ENCODE measurements at places on chromosomes 5 and 9. TPM values are rescaled to one million over a fixed set of nuclear protein-coding genes. Genes with fewer than 3 reads are reported as not detected.

- no peak overlapping the region for H3K27ac ChIP-seq
- DNase-seq: no peak
- H3K4me1 ChIP-seq: no peaks in the 10 kb centered on the region
- H3K27me3 ChIP-seq: no peaks in the 10 kb centered on the region
- H3K4me3 ChIP-seq: no peak overlapping the region
These were observed 311.8 kb downstream of the DNAH5 start for GRCh38 chr5:13632676-13633075.

DNA sequence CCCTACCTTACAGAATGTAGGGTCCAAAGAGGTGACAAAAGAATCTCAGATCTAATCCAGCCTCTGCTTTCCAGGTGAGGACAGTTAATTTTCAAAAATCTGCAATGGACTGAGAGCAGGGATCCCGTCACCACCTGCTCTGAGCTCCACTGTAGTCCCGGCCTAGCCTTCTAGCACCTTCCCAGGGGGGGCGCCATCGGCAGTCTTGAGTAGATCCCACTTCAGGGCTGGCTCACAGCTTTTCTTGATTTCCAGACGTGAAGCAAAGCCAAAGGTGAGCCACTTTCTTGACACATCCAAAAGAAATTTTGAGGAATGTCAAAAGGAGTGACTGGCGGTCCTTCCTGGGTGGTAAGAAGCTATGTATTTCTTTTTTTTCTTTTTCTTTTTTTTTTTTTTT lies 114.1 kb downstream of the SYK start:
- H3K27me3 ChIP-seq: no peaks in the 10 kb centered on the region
- DNase-seq: no peak
- H3K4me3 ChIP-seq: no peak overlapping the region
- no peaks in the 10 kb centered on the region for H3K4me1 ChIP-seq

- H3K36me3 ChIP-seq: no peaks in the 10 kb centered on the region
- no peak overlapping the region for H3K27ac ChIP-seq
- H3K4me1 ChIP-seq: no peaks in the 10 kb centered on the region
- DNase-seq: no peak
- H3K27me3 ChIP-seq: no peaks in the 10 kb centered on the region
These were observed 728.8 kb downstream of the NR2F1-AS1 start for GRCh38 chr5:92852219-92852618.

- no peak overlapping the region for H3K4me3 ChIP-seq
- H3K36me3 ChIP-seq: no peaks in the 10 kb centered on the region
- no peaks in the 10 kb centered on the region for H3K27me3 ChIP-seq
These were observed 82.9 kb downstream of the ADGRV1 start for GRCh38 chr5:90641528-90641927.

DNA sequence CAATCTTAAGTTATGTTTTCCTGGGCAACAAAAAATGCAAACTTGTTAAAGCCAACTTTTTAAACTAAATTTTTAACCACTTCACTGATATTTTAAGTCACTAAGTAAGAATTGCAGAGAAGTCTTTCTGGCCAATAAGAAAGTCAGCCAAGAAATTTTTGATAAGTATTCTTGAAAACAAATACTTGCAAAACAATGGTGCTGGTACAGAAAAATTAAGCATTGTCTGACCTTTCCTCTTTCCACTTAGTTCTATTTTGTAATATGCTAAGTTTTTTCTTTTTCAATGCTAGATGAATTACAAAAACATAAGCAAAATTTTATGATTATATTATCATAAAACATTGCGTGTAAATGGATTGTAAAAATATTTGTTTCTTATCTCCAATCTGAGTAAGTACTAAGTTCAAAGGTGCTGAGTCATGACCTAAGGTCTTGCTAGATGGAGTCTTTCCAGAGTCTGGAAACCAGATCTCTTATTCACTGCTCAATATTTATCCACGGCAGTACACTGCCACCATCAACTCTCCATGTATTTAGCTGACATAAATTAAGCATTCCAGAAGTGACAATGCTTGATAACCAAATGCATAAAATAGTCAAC lies 139.7 kb downstream of the MEF2C start:
- peaks cover 1% of the 10 kb centered on the region for H3K4me1 ChIP-seq
- no peak for DNase-seq
- H3K36me3 ChIP-seq: peaks cover 4% of the 10 kb centered on the region
- H3K27ac ChIP-seq: no peak overlapping the region
- peaks cover 4% of the 10 kb centered on the region for H3K27me3 ChIP-seq
- H3K4me3 ChIP-seq: no peak overlapping the region

- H3K4me3 ChIP-seq: no peak overlapping the region
- H3K36me3 ChIP-seq: no peaks in the 10 kb centered on the region
- H3K27ac ChIP-seq: no peak overlapping the region
These were observed 545.2 kb upstream of the ACO1 start for GRCh38 chr9:31839273-31839672.

DNA sequence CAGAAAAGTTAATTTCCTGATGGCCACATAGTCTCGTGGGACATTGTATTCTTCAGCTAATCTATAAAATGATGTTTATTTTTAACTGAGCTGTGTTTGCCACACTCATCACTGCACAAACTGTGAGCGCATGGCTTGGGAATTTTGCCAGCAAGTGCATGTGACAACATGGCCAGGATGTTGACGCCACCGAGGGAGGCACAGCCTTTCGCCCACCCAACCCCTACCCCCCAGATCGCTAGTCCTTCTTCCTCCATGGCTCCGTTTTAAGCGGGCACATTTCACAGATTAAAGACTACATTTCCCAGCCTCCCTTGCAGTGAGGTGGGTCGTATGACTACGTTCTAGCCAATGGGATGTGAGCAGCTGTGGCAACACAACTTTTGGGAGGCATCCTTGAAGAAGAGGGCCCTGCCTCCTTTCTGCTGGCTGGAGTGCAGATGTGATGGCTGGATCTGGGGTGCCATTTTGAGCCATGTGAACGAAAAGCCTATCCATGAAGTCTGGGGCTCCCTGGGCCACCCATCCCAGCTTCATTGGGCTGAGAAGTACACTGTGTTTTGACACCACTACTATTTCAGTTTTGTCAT lies 7.9 kb downstream of the NRARP start:
- peaks cover 21% of the 10 kb centered on the region for H3K4me1 ChIP-seq
- no peak overlapping the region for H3K4me3 ChIP-seq
- H3K36me3 ChIP-seq: no peaks in the 10 kb centered on the region
- peak overlapping the region; percentile 88 for H3K27ac ChIP-seq

- no peaks in the 10 kb centered on the region for H3K36me3 ChIP-seq
- H3K4me1 ChIP-seq: no peaks in the 10 kb centered on the region
- H3K4me3 ChIP-seq: no peak overlapping the region
These were observed 59.1 kb upstream of the TBC1D2 start for GRCh38 chr9:98314381-98315066.

DNA sequence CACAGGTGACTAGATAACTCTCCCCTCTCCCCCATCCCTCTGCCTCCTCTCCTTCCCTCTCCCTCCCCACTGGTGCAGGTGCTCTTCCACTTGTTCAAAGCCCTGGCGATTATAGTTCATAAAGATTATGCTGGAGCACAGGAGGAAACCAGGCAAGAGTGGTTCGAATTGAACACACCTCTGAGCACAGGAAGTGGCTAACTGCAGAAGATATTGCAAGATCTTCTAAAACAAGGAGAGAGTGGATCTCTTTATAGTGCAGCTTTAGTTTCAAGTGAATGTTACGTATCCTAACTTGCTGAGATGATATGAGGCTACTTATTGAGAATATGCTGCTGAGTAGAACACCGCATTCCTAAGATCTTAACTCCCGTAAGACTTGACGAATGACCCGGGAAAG lies 178.4 kb downstream of the GOLPH3 start:
- no peaks in the 10 kb centered on the region for H3K36me3 ChIP-seq
- no peak overlapping the region for H3K4me3 ChIP-seq
- H3K27me3 ChIP-seq: no peaks in the 10 kb centered on the region
- H3K27ac ChIP-seq: no peak overlapping the region
- DNase-seq: no peak

DNA sequence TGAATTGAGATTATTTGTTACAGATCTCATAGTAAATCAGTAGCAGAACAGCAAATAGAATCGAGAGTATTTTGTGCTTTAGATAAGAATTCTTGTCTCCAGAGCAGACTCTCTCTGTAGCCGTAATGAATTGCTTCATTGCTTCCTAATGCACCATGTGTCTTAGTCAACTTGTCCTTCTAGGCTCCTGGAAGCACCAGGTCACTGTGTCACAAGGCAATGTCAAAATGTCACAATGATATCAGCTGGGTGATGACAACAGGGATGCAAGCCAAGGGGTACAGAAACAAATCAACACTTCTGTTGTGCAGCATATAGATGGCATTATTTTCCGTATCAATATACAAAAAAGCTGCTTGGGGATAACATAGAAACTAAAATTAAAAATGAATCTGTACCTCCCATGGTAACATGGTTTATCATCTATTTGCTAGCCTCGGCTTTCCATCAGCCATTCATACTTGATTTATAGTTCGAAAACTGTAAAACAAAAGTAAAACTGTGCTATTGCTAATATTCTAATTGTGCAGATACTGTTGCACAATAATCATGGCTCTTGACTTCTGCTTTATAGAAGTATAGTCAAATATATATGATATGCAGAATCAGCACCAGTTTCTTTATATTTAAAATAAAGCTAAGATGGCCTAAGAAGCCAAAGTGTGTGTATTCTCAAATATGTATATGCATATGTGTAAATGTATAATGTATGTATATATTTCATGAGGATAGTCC lies 435.9 kb upstream of the TLE4 start:
- H3K36me3 ChIP-seq: no peaks in the 10 kb centered on the region
- H3K27ac ChIP-seq: no peak overlapping the region
- H3K4me3 ChIP-seq: no peak overlapping the region
- no peaks in the 10 kb centered on the region for H3K4me1 ChIP-seq

DNA sequence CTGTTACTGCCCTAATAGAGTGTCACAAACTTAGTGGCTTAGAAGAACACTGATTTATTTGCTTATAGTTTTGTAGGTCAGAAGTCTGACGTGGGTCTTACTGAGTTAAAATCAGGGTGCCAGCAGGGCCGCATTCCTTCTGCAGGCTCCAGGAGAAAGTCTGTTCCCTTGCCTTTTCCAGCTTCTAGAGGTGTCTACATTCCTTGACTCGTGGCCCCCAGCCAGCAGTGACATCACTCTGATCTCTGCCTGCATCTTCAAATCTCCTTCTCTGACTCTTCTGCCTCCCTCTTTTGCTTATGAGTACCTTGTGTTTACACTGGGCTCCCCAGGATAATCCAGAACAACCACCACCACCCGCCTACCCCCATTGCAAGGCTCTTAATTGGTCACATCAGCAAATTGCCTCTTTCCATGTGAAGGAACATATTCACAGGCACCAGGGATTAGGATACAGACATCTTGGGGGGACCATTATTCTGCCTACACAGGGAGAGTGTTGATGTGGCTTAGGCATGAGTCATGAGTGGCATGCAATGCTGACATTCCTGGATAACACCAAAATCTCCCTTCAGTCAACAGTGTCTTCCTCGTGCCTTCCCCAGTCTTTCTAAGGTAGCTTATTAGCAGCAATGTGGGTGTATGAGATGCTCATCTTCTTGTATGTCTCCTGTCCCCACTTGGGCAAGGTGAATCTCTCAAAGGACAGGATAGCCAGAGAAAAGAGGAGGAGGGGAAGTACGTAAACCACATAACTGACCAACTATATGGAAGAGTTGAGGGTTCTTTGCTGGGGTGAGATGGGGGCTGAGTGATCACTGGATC lies 24.4 kb downstream of the CYFIP2 start:
- peaks cover 5% of the 10 kb centered on the region for H3K4me1 ChIP-seq
- no peaks in the 10 kb centered on the region for H3K27me3 ChIP-seq
- H3K36me3 ChIP-seq: no peaks in the 10 kb centered on the region
- H3K27ac ChIP-seq: no peak overlapping the region
- no peak for DNase-seq
- no peak overlapping the region for H3K4me3 ChIP-seq

GRCh38 chr5:96904054-96904931 lies 28.0 kb downstream of the ERAP2 start:
- H3K27ac ChIP-seq: no peak overlapping the region
- H3K4me1 ChIP-seq: no peaks in the 10 kb centered on the region
- H3K4me3 ChIP-seq: no peak overlapping the region
- no peaks in the 10 kb centered on the region for H3K27me3 ChIP-seq

GRCh38 chr9:93713716-93714115 lies 137.3 kb downstream of the PHF2 start:
- H3K27ac ChIP-seq: no peak overlapping the region
- H3K27me3 ChIP-seq: no peaks in the 10 kb centered on the region
- no peak overlapping the region for H3K4me3 ChIP-seq
- no peak for DNase-seq

- no peaks in the 10 kb centered on the region for H3K36me3 ChIP-seq
- H3K4me1 ChIP-seq: no peaks in the 10 kb centered on the region
- H3K27me3 ChIP-seq: no peaks in the 10 kb centered on the region
- DNase-seq: no peak
- no peak overlapping the region for H3K27ac ChIP-seq
These were observed 234.0 kb downstream of the IRX2 start for GRCh38 chr5:2517451-2517850.

- H3K4me1 ChIP-seq: no peaks in the 10 kb centered on the region
- no peak for DNase-seq
- no peaks in the 10 kb centered on the region for H3K36me3 ChIP-seq
- no peak overlapping the region for H3K27ac ChIP-seq
- H3K4me3 ChIP-seq: no peak overlapping the region
These were observed 372.3 kb downstream of the SPOCK1 start for GRCh38 chr5:137126829-137127228.

GRCh38 chr5:109319351-109319750 lies 90.4 kb downstream of the PJA2 start:
- no peaks in the 10 kb centered on the region for H3K36me3 ChIP-seq
- H3K27me3 ChIP-seq: no peaks in the 10 kb centered on the region
- DNase-seq: no peak
- no peak overlapping the region for H3K27ac ChIP-seq

- H3K27ac ChIP-seq: no peak overlapping the region
- peaks cover 21% of the 10 kb centered on the region for H3K4me1 ChIP-seq
- H3K4me3 ChIP-seq: no peak overlapping the region
- H3K27me3 ChIP-seq: no peaks in the 10 kb centered on the region
These were observed 90.7 kb downstream of the NR3C1 start for GRCh38 chr5:143312822-143313221.

GRCh38 chr9:128689820-128690683 lies 1.0 kb downstream of the SET start:
- H3K36me3 ChIP-seq: peaks cover 18% of the 10 kb centered on the region
- H3K4me1 ChIP-seq: peaks cover 4% of the 10 kb centered on the region
- DNase-seq: peak; percentile 72
- no peaks in the 10 kb centered on the region for H3K27me3 ChIP-seq

- H3K36me3 ChIP-seq: no peaks in the 10 kb centered on the region
- H3K27me3 ChIP-seq: no peaks in the 10 kb centered on the region
- H3K27ac ChIP-seq: no peak overlapping the region
- no peak overlapping the region for H3K4me3 ChIP-seq
These were observed 25.6 kb upstream of the OTULINL start for GRCh38 chr5:14556015-14556414.

GRCh38 chr5:155772009-155772662 lies 554.8 kb upstream of the SGCD start:
- no peaks in the 10 kb centered on the region for H3K36me3 ChIP-seq
- H3K27ac ChIP-seq: no peak overlapping the region
- peaks cover 2% of the 10 kb centered on the region for H3K4me1 ChIP-seq
- no peak overlapping the region for H3K4me3 ChIP-seq
- no peaks in the 10 kb centered on the region for H3K27me3 ChIP-seq

The MARCOL gene
- total RNA-seq: not detected

The FBXW11 gene
- 87.5 TPM for total RNA-seq

The INPP5E gene
- total RNA-seq: 18.4 TPM

The ALDH7A1 gene
- total RNA-seq: 40.7 TPM

The LCN2 gene
- 281 TPM for total RNA-seq

The ROR2 gene
- 32.3 TPM for total RNA-seq

The RNF183 gene
- 0.25 TPM for total RNA-seq

The KCNMB1 gene
- 5.2 TPM for total RNA-seq

The SEMA5A gene
- total RNA-seq: 44.9 TPM

The SLC23A1 gene
- 4.4 TPM for total RNA-seq

All from lung (tissue), 17 donors.